T-helper 17 cell (primary cell): ENCODE measurements at places on chromosomes 11 and 22.

GRCh38 chr11:2138431-2139122 is 612 bp downstream of the IGF2 start:
- DNase-seq: no peak

- no peak for DNase-seq
Observed at GRCh38 chr11:101327908-101328307, 198.3 kb upstream of the PGR start.

DNA sequence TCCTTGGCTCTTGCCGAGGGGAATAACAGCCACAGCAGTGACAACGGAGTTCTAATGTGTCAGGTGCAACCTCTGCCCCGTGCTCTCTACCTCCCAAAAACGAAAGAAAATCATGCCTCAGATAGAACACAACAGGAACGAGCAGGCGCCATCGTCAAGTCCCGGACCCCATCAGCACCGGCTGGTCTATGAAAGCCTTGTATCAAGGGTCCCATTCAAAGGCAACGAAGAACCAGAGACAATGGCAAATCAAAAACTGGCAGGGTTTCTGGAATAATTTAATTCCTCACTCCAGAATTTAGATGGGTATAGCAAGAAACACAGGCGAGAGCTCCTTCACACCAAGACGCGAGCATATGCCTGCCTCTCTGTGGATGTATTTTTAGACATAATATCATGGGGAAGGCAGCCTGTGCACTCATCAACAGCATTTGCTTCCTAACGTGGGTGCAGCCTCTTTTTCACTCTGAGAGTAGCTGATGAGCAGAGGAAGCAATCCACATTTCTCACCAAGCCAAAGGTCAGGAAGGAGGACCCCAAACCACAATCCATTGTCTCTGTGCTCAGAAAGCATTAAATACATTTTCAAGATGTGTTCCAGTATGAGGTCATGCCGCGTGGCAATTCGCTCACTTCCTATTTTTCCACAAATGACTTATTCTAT is 193.4 kb upstream of the BLID start:
- no peak for DNase-seq

DNA sequence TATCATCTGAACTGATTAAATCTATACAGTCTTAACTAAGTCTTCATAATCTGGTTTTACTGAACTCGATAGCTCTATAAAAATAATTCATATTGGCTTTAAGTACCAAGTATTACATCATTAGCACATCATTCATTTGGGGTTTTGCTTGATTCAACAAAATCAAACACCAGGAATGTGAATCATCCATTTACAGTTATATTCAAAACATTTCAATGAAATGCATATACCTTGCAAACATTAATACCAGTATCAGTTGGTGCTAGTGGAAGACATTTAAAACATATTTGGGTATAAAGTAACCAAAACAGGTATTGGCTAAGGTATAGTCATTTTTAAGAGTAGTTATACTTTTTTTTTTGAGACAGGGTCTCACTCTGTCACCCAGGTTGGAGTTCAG is 12.2 kb upstream of the CCDC89 start:
- no peak for DNase-seq

DNA sequence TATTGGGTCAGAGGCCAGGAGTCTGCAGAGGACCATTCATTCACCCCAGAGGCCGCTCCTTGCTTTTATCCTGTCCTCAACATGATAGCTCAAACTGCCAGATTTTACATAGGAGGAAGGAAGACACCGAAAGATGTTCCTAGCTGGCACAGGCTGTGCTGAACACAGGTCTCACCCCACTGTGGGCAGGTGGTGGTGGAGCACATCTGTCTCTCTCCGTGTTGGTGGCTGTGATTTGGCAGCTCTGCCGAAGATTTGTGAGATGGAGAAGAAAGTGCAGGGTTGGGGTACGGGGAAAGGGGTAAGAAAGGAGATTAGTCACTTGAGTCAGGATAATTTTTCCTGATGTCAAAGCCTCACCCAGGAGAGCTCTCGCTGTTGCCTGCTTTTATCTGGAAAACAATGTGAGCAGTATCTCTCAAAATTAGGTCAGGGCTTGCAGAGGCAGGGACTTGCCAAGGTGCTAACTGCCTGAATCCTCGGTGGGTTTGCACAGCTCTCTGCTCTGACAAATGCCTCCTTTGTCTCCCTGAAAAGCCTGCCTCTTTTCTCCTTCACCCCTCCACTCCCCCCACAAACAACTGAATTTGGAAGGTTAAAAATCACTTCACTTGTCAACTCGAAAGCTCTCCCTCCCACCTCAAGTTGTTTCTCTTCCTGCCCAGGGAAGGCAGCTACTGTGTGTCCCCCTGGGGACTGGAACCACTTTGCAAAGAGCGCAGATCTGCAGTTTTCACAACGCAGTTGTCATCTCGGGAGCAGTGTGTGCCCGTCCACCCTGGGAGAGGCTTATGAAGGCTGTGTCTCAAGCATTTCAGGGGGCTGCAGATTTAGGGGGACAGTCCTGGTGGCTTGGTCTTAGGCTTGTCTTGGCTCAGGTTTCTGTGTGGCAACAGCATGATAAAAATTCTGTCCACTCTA is 299.7 kb downstream of the ST3GAL4 start:
- no peak for DNase-seq

- DNase-seq: no peak
Observed at GRCh38 chr11:46253258-46254132, 24.0 kb upstream of the CREB3L1 start.

- DNase-seq: no peak
Observed at GRCh38 chr11:11510939-11511338, 110.9 kb downstream of the GALNT18 start.

GRCh38 chr11:29184939-29185890 is 831.6 kb downstream of the KCNA4 start:
- no peak for DNase-seq
